Stimulated activated CD4-positive, alpha-beta T cell treated with anti-CD3 and anti-CD28 coated beads, Interleukin-4, amount 100 ng/mL, for 1 hour (primary cell): ENCODE measurements at places on chromosomes 11 and 22.

GRCh38 chr11:71188886-71189767, 63.2 kb downstream of the SHANK2 start:
- DNase-seq: no peak

DNA sequence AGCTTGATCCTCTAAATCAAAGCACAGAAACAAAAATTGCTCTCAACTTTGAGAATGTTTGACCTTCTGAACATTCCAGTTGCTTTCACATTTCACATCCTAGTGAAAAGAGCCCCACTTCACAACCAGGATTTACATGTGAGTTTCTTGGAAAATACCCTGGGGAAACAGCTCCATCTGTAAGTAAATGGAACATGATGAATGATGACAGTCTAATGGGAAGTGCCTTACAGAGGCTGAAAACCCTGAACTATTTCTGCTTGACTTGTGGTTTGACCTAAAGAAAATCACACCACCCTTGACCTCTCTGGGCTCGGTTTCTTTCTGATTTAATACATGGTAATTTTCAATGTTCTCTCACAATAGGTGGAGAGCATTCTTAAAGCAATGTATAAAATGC, 499.4 kb upstream of the API5 start:
- DNase-seq: no peak

- no peak for DNase-seq
Measured at GRCh38 chr22:49211176-49211575, 616.5 kb downstream of the BRD1 start.

DNA sequence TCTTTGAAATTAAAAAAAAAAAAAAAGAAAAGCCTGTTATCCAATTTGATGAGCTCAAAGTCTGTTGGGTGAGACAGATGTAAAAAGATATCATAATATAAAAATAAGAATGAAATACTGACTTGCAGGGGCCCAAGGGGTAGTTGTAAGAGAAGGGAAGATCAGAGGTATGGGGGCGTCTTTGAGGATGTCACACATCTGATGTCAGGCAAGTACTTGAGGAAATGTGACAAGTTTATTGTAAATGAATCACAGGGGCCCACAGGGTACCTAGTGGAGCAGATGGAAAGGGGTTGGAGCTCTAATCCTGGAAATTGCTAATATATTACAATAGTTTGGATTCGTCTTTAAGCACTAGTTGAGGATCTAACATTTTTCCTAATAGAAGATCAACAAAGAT, 131.6 kb downstream of the MAML2 start:
- DNase-seq: no peak

GRCh38 chr11:69051381-69052342, 2.9 kb downstream of the TPCN2 start:
- no peak for DNase-seq

DNA sequence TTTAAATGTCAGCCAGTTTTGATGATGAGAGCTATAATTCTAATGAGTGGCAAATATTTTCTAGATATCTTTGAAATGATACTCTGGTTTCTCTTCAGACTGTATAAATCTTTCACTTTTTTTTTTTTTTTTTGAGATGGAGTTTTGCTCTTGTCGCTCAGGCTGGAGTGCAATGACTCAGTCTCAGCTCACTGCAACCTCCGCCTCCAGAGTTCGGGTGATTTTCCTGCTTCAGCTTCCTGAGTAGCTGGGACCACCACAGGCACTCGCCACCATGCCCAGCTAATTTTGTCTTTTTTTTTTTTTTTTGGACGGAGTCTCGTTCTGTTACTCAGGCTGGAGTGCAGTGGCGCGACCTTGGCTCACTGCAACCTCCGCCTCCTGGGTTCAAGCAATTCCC, 113.6 kb downstream of the TEAD1 start:
- DNase-seq: no peak

DNA sequence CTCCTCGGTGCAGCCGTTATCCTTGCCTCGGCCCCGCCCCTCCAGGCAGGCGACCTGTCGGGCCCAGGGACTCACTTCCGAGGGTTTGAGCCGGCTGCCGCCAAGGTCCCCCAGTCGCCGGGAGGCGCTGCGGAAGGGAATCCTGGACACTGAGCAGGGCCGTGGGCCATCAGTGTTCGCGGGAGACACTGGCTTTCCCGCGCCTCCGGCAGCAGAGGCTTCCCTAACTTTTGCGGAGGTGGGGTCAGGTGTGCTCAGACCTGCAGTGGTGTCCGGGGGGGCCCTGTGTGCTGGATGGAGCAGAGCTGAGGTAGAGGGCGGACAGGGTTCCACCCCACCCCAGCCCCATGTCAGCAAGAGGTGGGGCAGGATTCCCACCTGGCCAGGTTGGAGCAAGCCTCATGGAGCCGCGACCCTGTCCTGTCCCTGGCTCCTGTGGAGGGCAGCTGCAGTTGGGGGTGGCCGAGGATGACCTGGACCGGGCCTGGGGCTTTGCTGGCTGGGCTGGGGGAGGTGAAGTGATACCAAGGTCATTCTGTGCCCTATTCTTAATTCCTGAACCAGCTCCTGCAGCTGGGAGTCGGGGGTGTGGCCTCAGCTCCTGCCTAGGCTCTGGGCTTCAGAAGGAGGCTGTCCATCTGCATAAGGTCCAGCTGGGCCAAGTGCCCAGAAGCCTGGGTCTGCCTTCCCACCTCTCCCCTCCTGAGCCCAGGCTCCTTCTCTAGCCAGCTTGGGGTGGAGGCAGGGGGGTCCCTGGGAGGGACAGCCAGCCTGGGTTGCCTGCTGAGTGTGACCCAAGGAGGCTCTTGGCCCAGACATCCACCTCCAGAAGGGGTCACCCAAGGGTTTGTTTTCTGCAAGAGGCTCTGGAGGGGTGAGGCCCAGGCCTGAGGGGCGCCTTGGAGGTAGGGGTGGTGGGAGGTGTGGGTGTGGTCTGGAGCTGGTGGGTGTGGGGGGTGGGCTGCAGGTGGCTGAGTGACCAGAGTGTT, 8.4 kb downstream of the TSPAN4 start:
- no peak for DNase-seq

- DNase-seq: peak; percentile 89
Measured at GRCh38 chr11:45771566-45772448, 33.1 kb upstream of the SLC35C1 start.
